ENCODE measurements at places on chromosomes 2 and 18.

GRCh38 chr18:32300914-32301313 lies 111.1 kb downstream of the MEP1B start:
- no peak for DNase-seq

DNA sequence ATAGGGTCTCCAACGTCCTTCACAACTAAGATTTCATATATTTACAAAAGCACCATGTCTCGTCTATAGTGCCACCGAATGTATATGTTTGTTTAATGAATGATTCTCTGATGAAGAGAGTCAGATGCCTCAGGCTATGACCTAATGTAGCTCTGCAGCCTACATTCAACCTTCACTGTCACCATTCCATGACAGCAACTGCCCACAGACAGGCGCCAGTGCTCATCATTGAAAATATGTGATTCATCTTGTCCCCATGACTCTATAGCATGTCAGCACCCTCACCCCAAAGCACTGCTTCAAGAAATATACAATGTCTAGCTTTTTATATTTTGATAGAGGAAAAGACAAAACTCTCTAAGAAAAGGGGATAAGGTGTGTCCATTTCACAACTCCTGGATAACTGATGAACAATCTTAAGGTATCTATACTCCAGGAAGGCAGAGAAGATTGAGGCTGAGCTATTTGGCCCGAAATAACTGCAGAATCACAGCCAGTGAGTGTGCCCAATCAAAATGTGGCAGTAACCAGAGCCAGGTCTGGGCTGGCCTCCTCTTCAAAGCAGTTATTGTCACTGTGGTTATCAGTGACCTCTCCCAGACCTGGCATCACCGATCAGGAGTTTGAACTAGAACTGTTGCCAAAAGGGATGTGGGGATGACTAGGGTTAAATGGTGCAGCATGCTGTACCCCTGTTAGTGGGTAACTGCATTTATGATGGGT lies 246.6 kb downstream of the SETBP1 start:
- DNase-seq = no peak

DNA sequence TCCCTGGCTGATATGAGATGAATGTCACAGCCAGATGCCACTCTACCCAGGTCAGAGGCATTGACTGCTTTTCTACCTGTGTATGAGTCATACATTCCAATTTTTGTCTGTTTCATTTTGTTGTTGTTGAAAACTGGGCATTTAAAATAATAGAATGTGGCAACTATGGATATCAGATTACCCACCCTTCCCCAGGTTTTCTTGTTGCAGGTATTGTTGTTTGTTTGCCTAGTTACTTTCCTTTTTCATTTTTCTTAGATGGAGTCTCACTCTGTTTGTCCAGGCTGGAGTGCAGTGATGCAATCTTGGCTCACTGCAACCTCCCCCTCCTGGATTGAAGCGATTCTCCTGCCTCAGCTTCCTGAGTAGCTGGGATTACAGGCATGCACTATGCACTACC lies 70.2 kb downstream of the LRRC30 start:
- no peak for DNase-seq

GRCh38 chr2:65636813-65637483 lies 204.5 kb upstream of the SPRED2 start:
- DNase-seq = no peak

DNA sequence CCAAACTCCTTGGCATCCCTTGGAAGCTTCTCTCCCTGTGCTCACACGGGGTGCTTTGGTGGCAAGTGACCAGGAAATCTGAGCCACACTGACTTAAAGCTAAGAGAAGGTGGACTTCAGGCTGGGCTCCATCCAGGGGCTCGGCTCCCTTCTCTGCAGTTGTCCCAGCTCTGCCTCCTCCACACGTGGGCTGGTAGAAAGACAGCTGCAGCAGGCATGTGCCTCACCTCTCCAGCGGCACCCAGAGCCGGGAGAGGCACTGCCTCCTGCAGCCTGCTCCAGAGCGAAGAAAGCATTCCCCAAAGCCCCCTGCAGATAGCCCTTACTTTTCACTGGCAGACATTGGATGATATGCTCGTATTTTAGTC lies 11.3 kb downstream of the KCNF1 start:
- no peak for DNase-seq

Data from activated CD4-positive, CD25-positive, alpha-beta regulatory T cell (primary cell).